ENCODE measurements at places on chromosomes 7 and 10.

- DNase-seq, result peak; percentile 90
Observed at GRCh38 chr10:100986952-100987684, at the start of the genes MRPL43 and TWNK. MRPL43 (minus strand) TSS chr10:100987497; CDS start chr10:100987443, 54 bp downstream. TWNK (plus strand) TSS chr10:100987543; CDS start chr10:100988211, 668 bp downstream.

DNA sequence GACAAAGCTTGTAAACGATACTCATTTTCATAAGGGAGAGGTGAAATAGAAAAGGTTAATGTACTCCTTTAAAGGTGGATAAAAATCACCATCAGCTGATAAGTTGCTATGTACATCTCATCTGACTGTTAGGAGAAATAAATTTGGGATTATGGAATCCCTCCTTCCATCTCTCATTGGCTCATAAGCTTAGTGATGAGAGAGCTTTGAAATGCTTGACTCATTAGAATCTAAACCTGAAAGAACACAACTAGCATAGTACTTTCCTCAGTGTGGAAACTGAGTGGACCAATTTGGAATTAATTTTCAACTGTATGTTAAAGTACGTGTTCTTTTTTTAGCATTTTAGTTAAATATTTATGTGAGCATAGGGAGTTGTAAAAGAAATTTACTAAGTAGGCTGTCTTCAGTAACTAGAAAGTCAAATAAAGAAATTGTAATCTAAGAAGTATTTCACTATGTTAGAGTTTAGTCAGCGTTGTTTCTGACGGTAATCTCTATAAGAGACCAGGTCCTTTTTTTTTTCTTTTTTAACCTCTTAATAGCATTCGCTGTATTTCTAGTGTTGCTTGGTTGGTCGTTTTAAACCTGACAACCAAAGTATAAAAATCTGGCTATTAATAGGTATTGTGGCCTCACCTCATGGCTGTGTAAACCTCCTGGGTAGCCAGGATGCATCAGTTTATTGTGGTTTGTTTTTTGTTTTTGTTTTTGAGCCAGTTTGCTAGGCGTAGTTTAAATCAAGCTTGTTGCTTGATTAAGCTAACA lies 34.4 kb downstream of the FHIP2A start:
- DNase-seq, result no peak

DNA sequence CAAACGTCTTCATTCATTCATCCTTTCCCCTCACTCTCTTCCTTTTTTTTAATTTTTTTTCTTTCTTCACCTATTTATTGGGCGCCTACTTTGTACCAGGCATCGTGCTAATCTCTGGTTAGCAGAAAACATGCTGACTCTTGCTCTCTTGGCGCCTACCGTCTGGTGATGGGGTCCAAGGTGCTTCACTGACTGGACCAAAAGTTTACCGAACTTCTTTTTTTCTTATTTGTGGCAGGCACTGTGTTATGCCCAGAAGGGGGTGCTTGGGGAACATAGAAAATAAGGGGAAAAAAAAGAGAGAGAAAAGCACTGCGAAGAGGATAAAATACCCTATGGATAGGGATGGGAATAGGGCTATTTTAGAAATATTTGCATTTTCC lies 505 bp upstream of the FAM204A start:
- DNase-seq, result no peak

GRCh38 chr10:131626274-131626673 lies 274.5 kb upstream of the PPP2R2D start:
- no peak for DNase-seq

GRCh38 chr10:23150610-23151009 lies 41.5 kb upstream of the PTF1A start:
- no peak for DNase-seq

GRCh38 chr7:151249034-151249731 lies 689 bp upstream of the SMARCD3 start:
- peak; percentile 35 for DNase-seq

- DNase-seq, result peak; percentile 59
Observed at GRCh38 chr7:98051118-98051744, 55.4 kb upstream of the LMTK2 start.

GRCh38 chr7:133606991-133607390 lies 354.1 kb downstream of the EXOC4 start:
- no peak for DNase-seq

- no peak for DNase-seq
Observed at GRCh38 chr7:128437426-128438332, 18.0 kb upstream of the HILPDA start.

GRCh38 chr7:47503281-47503680 lies 78.6 kb downstream of the TNS3 start:
- DNase-seq, result no peak
